Spleen (tissue), 13 donors: ENCODE measurements at places on chromosomes 12 and 14. TPM values are rescaled to one million over a fixed set of nuclear protein-coding genes. Genes with fewer than 3 reads are reported as not detected.

Gene BRAP
- 16.5 TPM for total RNA-seq

Gene KCNC2
- not detected for total RNA-seq

Gene CD27
- total RNA-seq, result 67.3 TPM

Gene MAP3K9
- 3.7 TPM for total RNA-seq

GRCh38 chr12:80101126-80101525, 1.8 kb downstream of the OTOGL start:
- no peaks in the 10 kb centered on the region for H3K27me3 ChIP-seq
- H3K4me1 ChIP-seq, result no peaks in the 10 kb centered on the region
- H3K4me3 ChIP-seq, result no peak overlapping the region
- DNase-seq, result no peak
- H3K36me3 ChIP-seq, result no peaks in the 10 kb centered on the region

- H3K4me3 ChIP-seq, result no peak overlapping the region
- no peak for DNase-seq
- H3K4me1 ChIP-seq, result no peaks in the 10 kb centered on the region
- H3K36me3 ChIP-seq, result no peaks in the 10 kb centered on the region
- H3K27ac ChIP-seq, result no peak overlapping the region
- no peaks in the 10 kb centered on the region for H3K27me3 ChIP-seq
Measured at GRCh38 chr12:76244300-76244699, 103.9 kb downstream of the BBS10 start.

DNA sequence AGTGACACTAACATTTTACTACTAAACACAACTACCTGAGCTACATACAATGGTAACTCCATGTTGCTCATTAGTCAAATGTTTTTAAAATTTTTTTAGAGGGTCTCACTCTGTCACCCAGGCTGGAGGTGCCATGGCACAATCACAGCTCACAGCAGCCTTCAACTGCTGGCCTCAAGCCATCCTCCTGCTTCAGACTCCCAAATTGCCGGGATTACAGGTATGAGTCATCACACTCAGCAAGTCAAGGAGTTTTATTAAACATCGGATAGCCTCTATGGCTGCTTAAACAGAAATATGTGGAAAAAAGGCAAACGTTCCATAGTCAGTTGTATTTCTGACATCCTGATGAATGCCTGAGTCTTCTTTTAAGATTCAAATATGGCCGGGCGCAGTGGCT, 11.1 kb upstream of the NPFF start:
- H3K4me1 ChIP-seq, result no peaks in the 10 kb centered on the region
- H3K4me3 ChIP-seq, result no peak overlapping the region
- DNase-seq, result no peak
- no peak overlapping the region for H3K27ac ChIP-seq
- H3K27me3 ChIP-seq, result no peaks in the 10 kb centered on the region
- peaks cover 98% of the 10 kb centered on the region for H3K36me3 ChIP-seq

- no peak for DNase-seq
- no peaks in the 10 kb centered on the region for H3K4me1 ChIP-seq
- H3K27me3 ChIP-seq, result no peaks in the 10 kb centered on the region
Measured at GRCh38 chr12:1395421-1395955, 198.9 kb downstream of the FBXL14 start.

GRCh38 chr12:123960856-123961255, 11.8 kb downstream of the CCDC92 start:
- no peak overlapping the region for H3K27ac ChIP-seq
- H3K27me3 ChIP-seq, result no peaks in the 10 kb centered on the region
- no peaks in the 10 kb centered on the region for H3K36me3 ChIP-seq
- H3K4me3 ChIP-seq, result no peak overlapping the region
- H3K4me1 ChIP-seq, result no peaks in the 10 kb centered on the region

DNA sequence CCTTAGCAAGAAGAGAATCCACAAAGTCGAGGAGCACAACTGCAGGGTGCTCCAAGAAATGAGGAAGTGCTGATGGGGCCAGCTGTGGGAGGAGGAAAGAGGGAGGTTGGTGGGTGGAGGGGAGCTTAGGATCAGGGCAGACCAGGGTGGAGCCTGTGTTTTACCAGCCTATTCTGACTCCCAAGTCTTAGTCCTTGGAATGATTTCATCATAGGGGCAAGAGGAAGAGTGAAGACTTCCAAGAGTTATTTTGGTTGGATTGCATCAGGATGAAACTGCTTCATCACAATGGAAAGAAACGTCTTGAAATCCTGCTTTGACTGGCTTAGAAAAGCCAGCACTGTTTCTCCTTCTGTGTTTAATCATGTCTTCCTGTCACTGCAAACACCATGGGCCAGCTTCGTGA, 194.0 kb downstream of the DPF3 start:
- no peaks in the 10 kb centered on the region for H3K36me3 ChIP-seq
- DNase-seq, result no peak
- no peaks in the 10 kb centered on the region for H3K4me1 ChIP-seq
- H3K27ac ChIP-seq, result no peak overlapping the region

Gene SLC48A1
- total RNA-seq, result 66.4 TPM

Gene APPL2
- 46.7 TPM for total RNA-seq

DNA sequence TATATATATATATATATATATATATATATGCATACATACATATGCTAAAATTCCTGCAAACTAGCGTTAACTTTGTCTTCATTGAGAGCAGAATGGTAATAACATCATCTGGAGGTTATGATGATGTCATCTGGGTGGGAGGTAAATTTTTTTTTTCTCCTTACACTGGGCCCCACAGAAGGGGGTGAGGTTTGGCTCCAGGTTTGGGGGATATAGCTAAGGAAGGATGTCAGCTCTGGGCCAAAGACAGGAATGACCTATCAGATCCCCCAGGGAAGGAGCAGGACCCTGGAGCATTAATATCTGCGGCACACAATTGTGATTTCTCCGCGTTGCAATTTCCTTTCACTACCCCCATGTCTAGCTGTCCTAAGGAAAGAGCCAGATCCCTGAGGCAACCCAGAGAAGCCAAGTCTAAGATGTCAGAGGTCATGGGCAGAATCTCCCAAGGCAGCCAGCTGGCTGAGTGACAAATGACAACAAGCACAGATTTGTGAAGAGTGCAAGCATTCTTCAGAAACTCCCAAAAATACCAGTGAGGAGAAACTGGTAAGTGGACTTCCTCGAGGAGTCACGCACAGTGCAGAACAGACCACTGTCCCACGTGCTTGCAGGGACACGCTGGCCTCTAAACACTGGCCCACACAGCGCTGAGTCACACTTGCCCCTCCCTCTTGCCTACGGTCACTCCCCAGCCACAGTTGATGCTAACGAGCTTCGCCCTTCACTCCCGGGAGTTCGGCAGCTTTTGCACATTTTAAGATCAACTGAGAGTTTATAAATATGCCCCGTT, 9.9 kb downstream of the UBC start:
- peak; percentile 87 for DNase-seq
- peak overlapping the region; percentile 63 for H3K27ac ChIP-seq
- no peaks in the 10 kb centered on the region for H3K36me3 ChIP-seq
- H3K4me1 ChIP-seq, result peaks cover 58% of the 10 kb centered on the region

Gene ART4
- total RNA-seq, result 15.4 TPM

GRCh38 chr12:442235-442884, 17.4 kb upstream of the B4GALNT3 start:
- no peak overlapping the region for H3K4me3 ChIP-seq
- DNase-seq, result no peak
- H3K4me1 ChIP-seq, result no peaks in the 10 kb centered on the region
- peaks cover 16% of the 10 kb centered on the region for H3K36me3 ChIP-seq
- no peak overlapping the region for H3K27ac ChIP-seq

GRCh38 chr12:32448586-32448985, 49.2 kb downstream of the FGD4 start:
- peaks cover 8% of the 10 kb centered on the region for H3K4me1 ChIP-seq
- no peak overlapping the region for H3K4me3 ChIP-seq
- DNase-seq, result no peak
- H3K36me3 ChIP-seq, result no peaks in the 10 kb centered on the region

Gene MDM2
- 123 TPM for total RNA-seq

GRCh38 chr12:116138781-116139180, 138.7 kb downstream of the MED13L start:
- no peak overlapping the region for H3K4me3 ChIP-seq
- no peak for DNase-seq
- H3K27ac ChIP-seq, result no peak overlapping the region
- H3K4me1 ChIP-seq, result peaks cover 64% of the 10 kb centered on the region

- no peaks in the 10 kb centered on the region for H3K4me1 ChIP-seq
- no peak for DNase-seq
- H3K27ac ChIP-seq, result no peak overlapping the region
- H3K4me3 ChIP-seq, result no peak overlapping the region
- H3K27me3 ChIP-seq, result no peaks in the 10 kb centered on the region
- no peaks in the 10 kb centered on the region for H3K36me3 ChIP-seq
Measured at GRCh38 chr12:58186401-58186800, 245.0 kb downstream of the ATP23 start.

- DNase-seq, result no peak
- H3K27ac ChIP-seq, result no peak overlapping the region
- H3K4me1 ChIP-seq, result no peaks in the 10 kb centered on the region
- H3K4me3 ChIP-seq, result no peak overlapping the region
Measured at GRCh38 chr12:16421806-16422205, 74.4 kb downstream of the MGST1 start.

Gene LBHD2
- not detected for total RNA-seq

GRCh38 chr12:81819991-81820633, 61.0 kb upstream of the PPFIA2 start:
- H3K27me3 ChIP-seq, result no peaks in the 10 kb centered on the region
- H3K36me3 ChIP-seq, result no peaks in the 10 kb centered on the region
- no peak overlapping the region for H3K4me3 ChIP-seq
- H3K27ac ChIP-seq, result no peak overlapping the region

- H3K36me3 ChIP-seq, result no peaks in the 10 kb centered on the region
- H3K27me3 ChIP-seq, result no peaks in the 10 kb centered on the region
- no peak overlapping the region for H3K27ac ChIP-seq
- H3K4me3 ChIP-seq, result no peak overlapping the region
Measured at GRCh38 chr14:63224196-63224595, 20.0 kb downstream of the RHOJ start.

GRCh38 chr12:51906430-51907082, 748 bp upstream of the ACVRL1 start:
- peak overlapping the region; percentile 14 for H3K4me3 ChIP-seq
- no peaks in the 10 kb centered on the region for H3K36me3 ChIP-seq
- H3K27ac ChIP-seq, result peak overlapping the region; percentile 86
- DNase-seq, result no peak
- peaks cover 8% of the 10 kb centered on the region for H3K27me3 ChIP-seq

- no peaks in the 10 kb centered on the region for H3K4me1 ChIP-seq
- H3K4me3 ChIP-seq, result no peak overlapping the region
- peaks cover 8% of the 10 kb centered on the region for H3K36me3 ChIP-seq
- DNase-seq, result no peak
- H3K27ac ChIP-seq, result no peak overlapping the region
- no peaks in the 10 kb centered on the region for H3K27me3 ChIP-seq
Measured at GRCh38 chr12:45331552-45331951, 115.7 kb downstream of the ANO6 start.

Gene C12orf54
- not detected for total RNA-seq

- H3K27ac ChIP-seq, result no peak overlapping the region
- peaks cover 12% of the 10 kb centered on the region for H3K4me1 ChIP-seq
- no peaks in the 10 kb centered on the region for H3K27me3 ChIP-seq
- no peak overlapping the region for H3K4me3 ChIP-seq
- peaks cover 6% of the 10 kb centered on the region for H3K36me3 ChIP-seq
Measured at GRCh38 chr12:1766110-1766509, 54.3 kb upstream of the LRTM2 start.

Gene C14orf180
- 0.17 TPM for total RNA-seq

Gene OR4E2
- total RNA-seq, result not detected

Gene HSPB8
- 55.3 TPM for total RNA-seq
